Stimulated activated CD4-positive, alpha-beta T cell treated with anti-CD3 and anti-CD28 coated beads, Interleukin-2, amount 100 ng/mL, for 24 hours (primary cell): ENCODE measurements at places on chromosomes 3 and 15.

DNA sequence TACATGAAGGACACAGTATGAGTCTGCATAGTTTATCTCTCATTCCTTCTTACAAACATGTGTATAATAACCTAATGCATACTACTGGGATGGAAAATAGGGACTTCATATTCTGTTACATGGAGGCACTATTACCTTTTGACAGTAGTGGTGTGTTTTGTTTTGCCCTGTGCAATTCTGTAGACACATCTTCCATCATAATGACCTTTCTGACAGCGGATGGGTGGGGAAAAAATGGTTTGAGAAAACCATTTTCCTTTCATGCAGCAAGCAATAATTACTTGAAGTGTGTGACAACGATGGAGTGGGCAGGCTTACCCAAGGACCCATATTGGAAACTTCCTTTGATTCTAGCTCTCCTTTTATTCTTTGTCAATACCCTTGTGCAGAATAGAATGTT, 153.6 kb upstream of the ONECUT1 start:
- DNase-seq, result no peak

- no peak for DNase-seq
Observed at GRCh38 chr3:146757759-146758158, 152.6 kb upstream of the PLSCR5 start.

- no peak for DNase-seq
Observed at GRCh38 chr3:128623762-128624176, 26.8 kb downstream of the RPN1 start.

GRCh38 chr15:68348081-68348480, 70.5 kb downstream of the FEM1B start:
- DNase-seq, result no peak

DNA sequence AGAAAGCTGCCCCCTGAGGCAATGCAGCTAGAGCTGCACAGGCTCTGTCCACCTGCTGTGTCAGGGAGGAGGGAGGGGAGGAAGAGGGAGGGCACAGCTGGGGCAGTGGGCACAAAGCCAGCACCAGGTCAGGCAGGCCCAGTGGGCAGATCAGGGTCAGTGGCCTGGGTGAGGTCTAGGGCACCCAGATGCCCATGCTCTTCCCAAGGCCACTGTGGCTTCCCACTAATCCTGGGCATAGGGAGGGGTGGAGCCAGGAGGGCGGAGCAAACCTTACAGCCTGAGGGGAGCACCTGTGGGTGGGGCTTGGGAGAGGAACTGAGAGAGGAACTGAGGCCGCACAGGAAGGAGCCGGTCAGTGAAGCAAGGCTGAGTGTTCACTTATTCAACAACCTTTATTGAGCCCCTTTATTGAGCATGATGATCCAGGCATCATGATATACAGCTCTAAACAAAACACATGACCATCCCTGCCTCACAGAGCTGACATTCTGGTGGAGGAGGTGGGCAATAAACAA, 55.0 kb downstream of the RHCG start:
- no peak for DNase-seq

DNA sequence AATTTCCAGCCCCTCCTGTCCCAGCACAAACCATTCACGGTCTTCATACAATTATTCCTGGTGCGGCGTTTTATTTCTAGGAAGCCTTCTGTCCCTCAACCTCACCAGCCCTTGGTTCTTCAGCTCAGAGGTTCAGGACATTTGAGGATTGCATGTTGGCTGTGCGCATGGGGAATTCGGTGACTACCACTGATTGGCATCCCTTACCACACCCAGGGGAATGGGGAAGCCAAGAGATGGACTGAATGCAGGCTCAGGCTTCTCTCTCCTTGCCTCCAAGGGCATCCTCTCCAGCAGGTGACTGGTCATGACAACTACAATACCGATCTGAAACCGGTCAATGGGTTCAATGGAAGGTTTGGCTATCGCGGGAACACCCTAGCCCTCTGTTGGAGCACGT, 153.8 kb downstream of the MTHFS start:
- DNase-seq, result no peak

GRCh38 chr3:43707266-43707665, 16.5 kb downstream of the ABHD5 start:
- no peak for DNase-seq

DNA sequence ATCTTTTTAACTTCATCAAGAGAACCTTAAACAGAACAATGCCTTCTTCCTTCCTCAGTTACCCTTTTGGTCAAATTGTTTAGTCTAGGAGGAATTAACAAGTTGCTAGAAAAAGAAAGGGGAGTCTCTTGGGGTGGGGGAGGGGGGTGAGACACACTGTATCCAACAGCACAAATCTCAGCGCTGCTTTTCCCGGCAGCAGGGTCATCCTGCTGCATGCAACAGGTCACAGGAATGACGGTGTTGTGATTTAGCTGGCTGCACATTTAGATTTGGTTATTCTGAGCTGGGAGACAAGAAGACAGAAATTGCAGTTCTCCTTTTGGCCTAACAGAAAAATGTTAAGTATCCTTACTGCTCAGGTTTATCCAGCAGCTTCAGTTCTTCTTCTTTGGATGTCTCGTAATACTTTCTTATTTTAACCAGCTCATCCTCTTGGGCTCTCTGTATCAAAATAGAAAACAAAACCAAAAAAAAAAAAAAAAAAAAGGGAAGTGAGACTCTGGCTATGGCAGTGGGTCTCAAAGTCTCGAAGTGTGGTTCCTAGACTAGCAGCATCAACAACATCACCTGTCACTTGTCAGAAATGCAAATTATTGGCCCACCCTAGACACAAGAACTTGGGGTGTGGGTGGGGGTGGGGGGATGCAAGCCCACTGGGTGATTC, 190.5 kb downstream of the GREM1 start:
- DNase-seq, result no peak

DNA sequence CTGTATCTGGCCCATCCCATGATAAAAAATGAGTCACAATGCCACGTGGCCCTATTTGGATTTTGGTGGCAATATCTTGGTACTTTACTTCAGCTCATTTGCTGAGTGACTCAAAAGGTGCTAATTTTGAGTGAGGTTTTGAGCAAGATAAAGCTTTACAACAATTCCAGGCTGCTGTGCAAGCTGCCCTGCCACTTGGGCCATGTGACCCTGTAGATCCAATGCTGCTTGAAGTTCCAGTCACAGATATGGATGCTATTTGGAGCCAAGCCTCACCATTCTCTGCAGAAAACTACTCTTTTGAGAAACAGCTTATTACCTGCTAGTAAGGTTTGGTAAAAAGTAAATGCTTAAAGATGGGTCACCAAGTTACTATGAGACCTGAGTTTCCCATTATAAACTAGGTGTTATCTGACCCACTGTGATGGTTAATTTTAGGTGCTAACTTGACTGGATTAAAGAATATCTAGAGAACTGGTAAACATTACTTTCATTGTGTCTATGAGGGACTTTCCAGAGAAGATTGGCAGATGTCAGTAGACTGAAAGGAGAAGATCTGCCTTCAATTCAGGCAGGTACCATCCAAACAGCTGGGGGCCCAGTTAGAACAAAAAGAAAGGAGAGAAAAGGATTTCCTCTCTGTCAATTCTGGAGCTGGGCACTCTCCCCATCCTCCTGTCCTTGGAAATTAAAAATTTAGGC, 1083.9 kb downstream of the DIPK2A start:
- DNase-seq, result no peak

DNA sequence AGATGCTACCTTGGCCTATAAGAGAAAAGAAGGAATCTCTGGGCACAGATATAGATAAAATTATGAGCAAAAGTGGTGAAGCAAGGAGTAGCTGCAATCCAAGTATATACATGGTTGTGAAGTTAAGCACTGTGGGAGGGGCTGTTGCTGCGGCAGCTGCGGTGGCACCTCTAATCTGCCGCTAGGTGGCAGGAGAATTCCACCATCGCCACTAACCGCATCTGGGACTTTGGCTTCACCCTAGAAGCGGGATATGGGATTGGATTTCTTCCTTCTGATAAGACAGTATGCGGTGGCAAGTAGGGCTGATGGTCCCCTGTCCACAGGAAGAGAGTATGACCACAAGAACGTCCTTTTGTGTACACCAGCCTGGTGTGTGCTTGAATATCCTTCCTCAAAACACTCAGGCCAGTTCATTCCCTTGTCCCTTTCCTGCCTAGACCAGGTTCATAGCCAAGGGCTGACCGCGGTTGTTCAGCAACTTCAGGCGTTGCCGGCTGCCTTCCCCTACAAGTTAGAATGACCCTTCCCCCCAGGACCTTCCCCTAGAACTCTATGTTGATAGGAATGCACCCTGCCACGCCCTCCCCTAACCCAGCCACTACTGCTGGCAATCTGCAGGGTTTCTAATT, 5.1 kb downstream of the MAGEL2 start:
- peak; percentile 35 for DNase-seq

DNA sequence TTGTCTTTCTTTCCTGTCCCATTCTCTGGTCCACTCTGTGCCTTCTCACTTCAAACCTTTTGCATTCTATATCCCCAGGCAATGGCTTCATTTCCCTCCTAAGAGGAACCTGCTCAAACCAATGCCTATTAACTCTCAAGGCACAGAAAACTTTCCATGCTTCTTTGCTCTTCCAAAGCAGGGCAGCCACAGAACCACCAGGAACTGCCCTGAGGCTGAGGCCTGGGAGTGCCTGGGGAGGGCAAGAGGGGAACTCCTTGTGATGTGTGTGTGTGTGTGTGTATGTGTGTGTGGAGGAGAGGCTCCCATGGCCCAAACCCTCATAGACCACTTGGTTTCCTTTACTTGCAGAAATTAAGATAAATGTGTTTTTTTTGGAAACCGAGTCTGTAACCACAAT, 14.1 kb upstream of the PGPEP1L start:
- DNase-seq, result no peak

GRCh38 chr15:68506071-68506470, 72.7 kb upstream of the CORO2B start:
- DNase-seq, result no peak

GRCh38 chr3:36147934-36148558, 232.3 kb upstream of the STAC start:
- no peak for DNase-seq

DNA sequence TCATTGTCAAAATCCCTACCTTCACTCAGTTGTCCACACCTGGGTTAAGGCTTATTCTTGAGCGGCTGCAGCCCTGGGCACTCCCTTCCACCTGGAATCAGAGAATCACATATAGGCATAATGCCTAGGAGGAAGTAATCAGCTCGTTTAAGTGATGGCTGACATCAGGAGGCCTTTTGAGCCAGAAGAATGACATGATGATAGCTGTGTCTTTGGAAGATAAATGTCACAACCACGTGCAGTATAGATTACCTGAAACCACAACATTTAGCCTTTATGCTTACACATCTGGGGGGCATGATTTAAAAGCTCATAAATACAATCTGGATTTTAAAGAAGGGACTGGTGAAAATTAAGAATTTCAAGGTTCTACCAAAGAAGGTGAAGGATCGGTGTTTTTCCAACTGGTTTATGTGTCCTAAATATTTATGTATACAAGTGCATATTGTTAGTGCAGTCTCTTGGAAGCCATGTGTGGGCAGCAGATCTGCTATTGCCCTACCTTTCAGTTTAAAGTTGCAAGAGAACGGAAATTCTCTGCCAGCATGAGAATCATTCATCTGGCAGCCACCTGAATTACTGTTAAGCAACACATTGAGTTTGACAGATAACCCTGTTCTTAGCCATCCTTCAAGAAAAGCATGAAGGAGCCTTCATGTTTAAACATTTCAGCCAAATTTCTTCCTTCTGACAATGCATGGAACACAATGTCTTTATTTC, 163.4 kb upstream of the NR2E3 start:
- no peak for DNase-seq

DNA sequence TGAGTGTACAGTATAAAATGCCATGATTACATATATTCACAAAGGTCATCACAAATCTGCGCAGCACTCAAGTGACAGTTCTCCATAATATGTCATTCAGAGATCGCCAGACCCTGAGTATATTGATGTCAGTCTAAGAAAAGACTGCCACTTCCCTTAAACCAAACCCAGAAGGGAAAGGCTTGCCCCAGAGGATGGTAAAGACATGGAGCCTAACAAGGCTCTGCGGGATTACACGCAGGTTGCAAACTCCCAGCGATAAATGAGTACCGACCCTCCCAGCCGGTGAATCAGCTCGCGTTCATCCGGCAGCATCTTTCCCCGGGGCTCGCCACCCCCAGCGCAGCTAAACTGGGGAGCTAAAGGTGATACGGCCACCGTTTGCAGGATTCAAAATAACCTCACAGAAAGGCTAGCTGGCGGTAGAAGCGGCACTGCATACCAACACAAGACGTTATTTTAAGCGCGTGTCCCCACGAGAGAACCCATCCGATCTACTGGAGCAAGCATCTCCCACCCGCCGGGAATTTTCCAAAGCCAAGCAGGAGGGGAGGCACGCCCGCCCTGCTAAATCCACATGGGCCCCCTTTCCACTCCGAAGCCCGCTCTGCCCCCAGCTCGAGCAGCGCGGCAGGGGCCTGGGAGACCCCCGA, 643 bp downstream of the MYO5A start:
- DNase-seq, result peak; percentile 54

GRCh38 chr3:173986861-173987410, 589.4 kb downstream of the NLGN1 start:
- DNase-seq, result no peak

DNA sequence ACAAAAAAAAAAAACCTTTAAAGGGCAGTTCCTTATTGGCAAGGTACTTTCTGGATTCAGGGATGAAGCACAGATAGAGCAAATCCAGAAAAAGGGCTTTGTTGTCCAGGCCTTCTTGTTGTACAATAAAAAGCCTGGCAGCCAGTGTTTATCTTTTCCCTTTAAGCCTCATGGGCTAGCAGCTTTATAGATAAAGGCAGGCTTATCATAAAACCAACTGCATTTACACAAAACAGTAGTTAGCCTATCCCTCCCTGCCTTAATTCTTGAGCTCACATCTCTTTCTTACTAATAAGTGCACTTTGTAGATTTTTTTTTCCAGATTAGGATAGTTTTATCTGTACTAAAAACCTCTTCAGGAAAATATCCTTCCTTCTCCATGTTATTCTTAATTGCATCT, 662.8 kb upstream of the CCDC54 start:
- no peak for DNase-seq

DNA sequence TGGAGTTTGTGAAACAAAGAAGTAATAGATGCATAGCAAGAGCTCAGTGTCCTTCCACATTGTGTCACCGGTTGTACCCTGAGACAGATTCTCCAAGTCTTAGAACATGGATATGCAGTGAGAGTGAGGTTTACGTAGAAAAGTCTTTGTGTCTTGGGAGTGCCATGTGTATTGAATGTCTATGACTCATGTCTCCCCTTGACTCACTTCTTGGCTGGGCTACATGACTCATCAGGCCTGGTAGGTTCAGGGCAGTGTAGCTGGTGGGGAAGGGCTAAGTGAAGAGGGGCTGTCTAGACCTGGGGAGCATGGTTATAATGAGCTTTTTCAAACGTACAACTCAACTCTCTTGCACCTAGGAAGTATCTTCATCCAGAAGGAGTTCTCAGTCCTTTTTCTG, 167.4 kb downstream of the GAP43 start:
- DNase-seq, result peak; percentile 62
